ENCODE measurements at places on chromosomes 3 and 15. TPM values are rescaled to one million over a fixed set of nuclear protein-coding genes. Genes with fewer than 3 reads are reported as not detected.

The ANKUB1 gene
- total RNA-seq: not detected

GRCh38 chr3:124364317-124365020 is 365.8 kb upstream of the UMPS start:
- no peak for DNase-seq

DNA sequence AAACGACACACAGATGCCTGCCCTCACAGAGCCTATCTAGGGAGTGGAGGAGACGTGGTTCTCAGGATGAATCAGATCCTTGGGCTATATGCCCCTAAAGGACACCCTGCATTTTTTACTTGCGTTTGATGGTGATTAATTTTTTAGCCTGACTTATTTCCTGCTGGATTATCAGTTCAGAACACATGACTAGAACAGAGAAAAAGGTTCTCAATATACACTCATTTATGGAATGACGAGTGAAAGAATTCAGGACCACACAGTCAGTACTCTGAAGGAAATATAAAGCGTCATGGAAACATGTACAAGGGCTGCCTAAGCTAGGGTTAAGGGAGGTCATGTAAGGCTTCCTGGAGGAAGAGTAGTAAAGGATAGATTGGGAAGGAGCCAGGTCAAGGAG is 121.8 kb downstream of the SSR3 start:
- no peak for DNase-seq

DNA sequence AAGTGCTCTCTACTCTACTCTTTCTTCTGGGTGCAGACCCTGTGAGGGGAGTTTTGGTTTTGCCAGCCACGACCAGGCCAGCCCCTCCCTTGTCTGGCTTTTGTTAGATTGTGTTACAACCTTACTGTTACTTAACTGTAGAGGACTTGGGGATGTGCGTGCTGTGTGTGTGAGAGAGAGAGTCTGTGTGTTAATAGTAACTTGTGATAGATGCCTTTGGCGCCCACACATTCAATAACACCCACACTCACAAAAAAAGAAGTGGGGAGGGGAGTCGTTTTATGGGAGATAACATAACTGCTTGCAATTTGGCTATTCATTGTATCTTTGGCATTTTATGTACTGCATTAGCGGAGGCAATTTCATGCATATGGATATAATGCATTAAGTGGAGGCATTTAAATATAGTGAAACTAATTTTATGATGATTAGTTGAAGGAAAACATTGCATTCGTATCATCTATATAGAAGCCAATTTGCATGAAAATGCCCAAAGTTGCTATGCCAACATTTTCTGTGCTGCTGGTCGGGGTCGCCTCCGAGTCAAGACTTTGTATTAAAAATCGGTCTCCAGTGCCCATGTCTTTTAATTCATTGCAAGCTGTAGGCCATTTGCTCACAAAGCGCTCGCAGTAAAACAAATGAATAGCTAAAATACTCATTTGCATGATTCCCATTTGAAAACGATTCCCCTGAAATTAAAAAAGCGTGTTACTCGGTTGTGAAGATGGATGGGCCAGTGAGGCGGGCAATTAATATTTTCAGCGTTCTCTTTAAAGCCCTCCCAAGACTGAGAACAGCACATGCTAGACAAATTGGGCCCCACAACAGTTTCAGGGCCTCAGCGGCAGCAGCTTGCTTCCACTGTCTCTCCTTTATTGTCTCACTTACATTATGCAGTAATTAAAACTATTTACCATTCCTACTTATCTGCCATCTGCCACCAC is 158.5 kb upstream of the SMAD3 start:
- DNase-seq: no peak

DNA sequence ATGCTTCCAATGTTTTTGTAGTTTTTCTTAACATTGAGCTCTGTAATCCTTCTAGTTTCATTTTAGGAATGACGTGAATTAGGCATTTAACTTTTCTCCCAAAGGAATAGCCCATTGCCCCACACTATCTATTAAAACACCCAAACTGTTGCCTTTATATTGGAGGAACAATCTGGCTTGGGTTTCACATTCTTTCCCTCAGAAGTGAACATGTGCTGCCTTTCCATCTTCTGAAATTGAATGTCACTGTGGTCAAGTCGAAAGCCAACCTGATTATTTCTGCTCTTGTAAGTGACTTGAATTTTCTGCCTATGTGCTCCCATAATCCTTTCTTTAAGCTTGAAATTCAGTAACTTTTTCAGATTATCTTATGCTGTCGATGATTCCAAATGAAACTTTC is 214.5 kb downstream of the SLC9A9 start:
- DNase-seq: no peak

The EHHADH gene
- 7.1 TPM for total RNA-seq

The C3orf70 gene
- 3.6 TPM for total RNA-seq

The ZNF662 gene
- 34.4 TPM for total RNA-seq

The SLC6A20 gene
- total RNA-seq: not detected

- no peak for DNase-seq
These were observed 154.5 kb downstream of the FOXP1 start for GRCh38 chr3:71428841-71429596.

The MASP1 gene
- 3.2 TPM for total RNA-seq

GRCh38 chr15:95580121-95580520 is 750.4 kb upstream of the NR2F2 start:
- no peak for DNase-seq

DNA sequence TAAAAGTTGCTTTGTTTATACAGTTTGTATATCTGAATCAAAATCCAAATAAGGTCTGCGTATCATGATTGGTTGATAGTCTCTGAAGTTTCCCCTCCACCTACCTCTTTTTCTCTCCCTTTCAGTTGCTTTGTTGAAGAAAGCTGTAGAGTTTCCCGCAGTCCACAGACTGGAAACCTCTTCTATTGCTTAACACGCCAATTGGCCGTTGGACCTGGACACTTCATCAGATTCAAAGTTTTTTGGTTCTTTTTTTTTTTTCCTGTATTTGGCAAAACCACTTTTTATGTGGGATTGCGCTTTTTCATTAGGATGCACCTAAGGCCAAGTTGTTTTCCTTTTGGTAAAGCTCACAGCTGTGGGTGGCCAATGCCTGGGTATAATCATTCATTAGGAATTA is 14.5 kb upstream of the TM4SF1 start:
- DNase-seq: no peak
